Naive thymus-derived CD8-positive, alpha-beta T cell (primary cell): ENCODE measurements at places on chromosomes 11 and 22.

DNA sequence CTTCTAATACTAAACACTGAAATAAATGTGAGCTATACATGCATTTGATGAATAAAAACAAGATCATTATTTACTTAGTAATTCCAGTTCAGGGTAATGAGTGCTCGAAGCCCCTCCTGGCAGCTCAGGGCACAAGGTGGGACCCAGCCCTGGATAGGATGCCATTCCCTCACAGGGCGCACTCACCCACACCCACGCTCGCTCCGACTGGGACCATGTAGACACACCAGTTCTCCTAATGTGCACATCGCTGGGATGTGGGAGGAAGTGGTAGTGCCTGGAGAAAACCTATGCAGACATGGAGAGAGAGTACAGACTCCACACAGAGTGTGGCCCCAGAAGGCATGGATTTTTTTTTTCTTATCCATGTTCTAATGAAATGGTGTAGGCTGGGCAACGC is 44.5 kb upstream of the RASSF10 start:
- no peak for DNase-seq

- no peak for DNase-seq
Measured at GRCh38 chr22:48239461-48240147, 1477.2 kb downstream of the TBC1D22A start.

DNA sequence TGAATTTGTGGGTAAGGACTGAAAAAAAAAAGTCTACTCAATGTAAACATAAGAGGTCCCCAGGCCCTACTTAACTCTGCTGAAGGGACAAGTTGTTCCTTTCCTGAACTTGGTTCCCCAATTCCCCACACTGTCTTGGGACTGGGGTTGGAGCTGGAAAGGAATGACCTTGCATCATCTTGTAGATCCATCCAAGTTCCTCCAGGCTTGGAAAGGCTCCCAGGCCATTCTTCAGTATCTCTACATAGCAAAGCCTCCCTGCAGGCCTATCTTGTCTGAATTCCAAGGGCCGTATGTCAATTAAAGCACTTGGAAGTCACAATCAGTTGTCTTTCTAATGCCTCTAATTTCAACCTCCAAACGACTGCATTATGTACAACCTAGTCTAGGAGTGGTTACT is 361.2 kb downstream of the TMEM135 start:
- no peak for DNase-seq

DNA sequence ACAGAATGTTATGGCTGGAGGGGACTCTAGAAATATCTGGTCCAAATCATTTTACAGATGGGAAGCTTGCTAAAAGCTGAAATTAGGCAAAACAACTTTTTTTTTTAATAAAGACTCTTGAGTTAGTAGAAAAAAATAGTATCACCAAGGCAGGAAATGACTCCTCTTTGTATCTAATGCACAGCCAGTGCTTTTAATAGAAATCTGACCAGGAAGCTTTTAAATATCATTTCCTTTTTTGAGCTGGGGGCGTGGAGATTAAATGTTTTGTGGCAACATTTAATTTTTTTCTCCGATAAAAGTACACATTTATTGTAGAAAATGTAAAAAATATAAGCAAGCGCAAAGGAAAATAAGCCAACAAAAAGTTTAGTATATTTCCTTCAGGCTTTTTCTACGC is 22.5 kb downstream of the TRAF6 start:
- DNase-seq, result no peak

DNA sequence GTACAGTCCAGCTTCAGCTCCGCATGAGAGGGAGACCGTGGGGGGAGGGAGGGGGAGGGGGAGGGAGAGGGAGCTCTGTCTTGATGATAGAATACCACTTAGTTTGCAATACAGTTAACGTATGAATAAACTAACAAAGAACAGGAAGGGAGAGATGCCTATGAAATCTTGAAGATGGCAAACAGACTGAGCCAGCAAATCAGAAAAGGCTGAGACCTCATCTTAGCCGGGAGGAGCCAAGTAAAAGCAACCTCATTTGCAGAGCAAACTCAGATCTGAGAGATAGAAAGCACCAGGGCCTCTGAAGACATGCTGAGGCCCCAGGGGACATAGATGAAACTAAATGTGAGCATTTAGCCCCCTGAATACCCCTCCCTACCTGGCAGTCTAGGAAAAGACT is 23.0 kb downstream of the APLP2 start:
- no peak for DNase-seq

- DNase-seq, result no peak
Measured at GRCh38 chr11:34824425-34824824, 91.8 kb downstream of the APIP start.

- no peak for DNase-seq
Measured at GRCh38 chr11:60830478-60831142, 11.3 kb upstream of the CCDC86 start.

DNA sequence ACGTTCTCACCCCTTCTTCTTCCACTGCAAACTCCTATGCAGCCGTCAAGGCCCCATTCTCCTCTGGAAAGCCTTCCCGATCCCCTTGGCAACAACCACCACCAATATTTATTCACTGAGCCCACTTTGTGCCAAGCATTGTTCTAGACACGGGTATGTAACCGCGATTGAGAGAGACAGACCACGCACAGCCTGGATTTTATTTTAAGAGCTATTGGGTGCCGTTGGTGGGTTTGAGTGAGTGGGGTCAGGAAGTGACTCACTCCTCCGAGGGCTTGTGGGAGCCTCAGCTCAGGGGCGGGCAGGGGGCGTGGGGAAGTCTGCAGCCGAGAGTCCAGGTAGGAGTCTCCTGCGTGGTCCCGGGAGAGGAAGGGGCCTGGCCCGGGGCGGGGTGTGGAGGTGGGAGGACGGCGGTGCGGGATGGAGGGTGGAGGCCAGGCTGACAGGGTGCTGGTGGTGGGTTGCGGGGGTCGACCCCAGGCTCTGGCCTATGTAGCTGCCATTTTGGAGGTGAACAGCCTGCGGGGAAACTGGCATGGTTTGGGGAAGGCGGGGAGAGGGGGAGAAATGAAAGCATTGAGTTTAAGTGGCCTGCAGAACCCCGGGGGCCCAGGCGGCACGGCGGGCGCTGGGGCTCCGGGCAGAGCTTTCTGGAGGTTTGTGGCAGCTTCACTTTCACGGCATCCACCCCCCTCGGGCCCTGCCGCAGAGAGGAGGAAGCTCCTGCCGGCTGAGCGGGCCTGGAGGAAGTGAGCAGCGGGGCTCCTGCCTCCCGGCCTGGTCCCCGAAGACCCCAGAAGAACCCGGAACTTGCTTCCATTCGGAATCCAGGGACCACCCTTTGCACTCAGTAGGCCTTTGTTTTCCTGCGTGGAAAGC is 547 bp downstream of the PARVG start:
- peak; percentile 60 for DNase-seq

DNA sequence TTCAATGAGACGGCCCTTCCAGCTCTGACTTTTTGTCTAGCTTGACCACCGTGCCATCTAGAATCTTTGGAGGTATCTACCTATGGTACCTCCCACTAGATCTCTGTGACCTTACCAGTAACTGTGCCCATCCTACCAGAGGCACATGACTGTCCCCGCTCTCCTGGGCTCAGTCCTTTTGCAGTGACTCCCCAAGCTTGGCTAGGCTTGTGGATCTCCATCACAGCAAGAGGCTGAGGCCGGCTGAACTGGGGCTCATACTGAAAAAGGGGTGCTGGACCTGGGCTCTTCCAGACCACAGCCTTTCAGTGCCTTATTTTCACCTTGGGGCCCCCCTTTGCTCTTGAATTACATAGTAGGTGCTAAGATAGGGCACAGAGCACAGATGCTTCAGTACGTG is 27.3 kb downstream of the RELT start:
- DNase-seq, result no peak

DNA sequence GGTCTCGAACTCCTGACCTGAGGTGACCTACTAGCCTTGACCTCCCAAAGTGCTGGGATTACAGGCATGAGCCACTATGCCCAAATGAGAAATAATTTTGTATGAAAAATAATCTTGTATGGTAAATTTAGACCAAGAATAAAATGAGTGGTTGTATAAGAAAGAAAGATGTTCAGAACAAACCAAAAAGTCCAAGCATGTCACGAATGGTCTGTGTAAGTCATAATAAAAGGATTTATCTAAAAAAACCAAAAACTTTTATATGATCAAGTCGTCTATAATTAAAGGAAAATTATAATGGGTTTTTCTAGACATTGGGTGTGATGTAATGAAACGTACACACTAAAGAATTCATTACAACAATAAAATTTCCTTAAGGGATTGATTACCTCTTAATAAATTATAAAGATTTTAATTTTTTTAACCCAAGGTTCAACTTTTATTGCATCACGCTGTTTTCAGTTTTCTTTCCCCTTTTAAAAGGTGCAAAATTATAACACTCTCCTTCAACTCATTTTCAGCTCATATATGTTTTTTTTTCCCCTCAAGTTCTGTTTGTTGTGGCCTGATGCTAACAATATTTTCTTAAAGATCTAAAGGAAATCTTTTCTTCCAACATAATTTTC is 8.9 kb upstream of the AQP11 start:
- DNase-seq, result no peak

DNA sequence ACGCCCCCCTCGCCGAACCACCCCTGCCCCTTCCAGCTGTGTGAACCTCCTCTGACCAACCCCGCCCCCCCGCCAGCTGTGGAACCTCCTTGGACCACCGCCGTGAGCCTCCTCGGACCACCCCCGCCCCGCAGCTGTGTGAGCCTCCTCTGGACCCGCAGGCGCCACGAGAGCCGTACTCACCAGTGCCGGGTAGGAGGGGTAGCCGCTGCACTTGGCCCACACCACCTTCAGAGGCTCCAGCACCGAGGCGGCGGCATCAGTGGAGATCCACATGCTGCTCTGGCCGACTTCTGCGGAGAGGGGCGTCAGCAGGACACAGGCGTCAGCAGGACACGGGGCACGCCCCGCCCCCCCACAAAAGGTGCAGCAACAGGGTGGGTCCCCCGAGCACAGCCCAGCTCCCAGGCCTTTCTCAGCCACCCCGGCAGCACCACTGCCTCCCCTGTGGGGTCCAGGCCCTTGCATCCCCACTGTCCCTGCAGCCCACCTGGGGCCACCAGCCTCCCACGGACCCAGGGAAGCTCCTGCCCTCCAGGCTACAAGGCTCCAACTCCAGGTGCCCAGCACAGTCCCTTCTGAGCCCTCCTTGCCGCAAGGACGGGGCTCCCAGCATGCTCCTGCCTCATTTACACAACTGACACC is 51.7 kb downstream of the BRD1 start:
- DNase-seq, result no peak

- no peak for DNase-seq
Measured at GRCh38 chr11:99316776-99317520, 296.2 kb downstream of the CNTN5 start.

- peak; percentile 23 for DNase-seq
Measured at GRCh38 chr11:1260023-1260501, 37.2 kb downstream of the MUC5B start.

- no peak for DNase-seq
Measured at GRCh38 chr11:104333977-104334376, 170.0 kb upstream of the PDGFD start.

GRCh38 chr22:30857791-30858190 is 110.8 kb downstream of the MORC2 start:
- no peak for DNase-seq

DNA sequence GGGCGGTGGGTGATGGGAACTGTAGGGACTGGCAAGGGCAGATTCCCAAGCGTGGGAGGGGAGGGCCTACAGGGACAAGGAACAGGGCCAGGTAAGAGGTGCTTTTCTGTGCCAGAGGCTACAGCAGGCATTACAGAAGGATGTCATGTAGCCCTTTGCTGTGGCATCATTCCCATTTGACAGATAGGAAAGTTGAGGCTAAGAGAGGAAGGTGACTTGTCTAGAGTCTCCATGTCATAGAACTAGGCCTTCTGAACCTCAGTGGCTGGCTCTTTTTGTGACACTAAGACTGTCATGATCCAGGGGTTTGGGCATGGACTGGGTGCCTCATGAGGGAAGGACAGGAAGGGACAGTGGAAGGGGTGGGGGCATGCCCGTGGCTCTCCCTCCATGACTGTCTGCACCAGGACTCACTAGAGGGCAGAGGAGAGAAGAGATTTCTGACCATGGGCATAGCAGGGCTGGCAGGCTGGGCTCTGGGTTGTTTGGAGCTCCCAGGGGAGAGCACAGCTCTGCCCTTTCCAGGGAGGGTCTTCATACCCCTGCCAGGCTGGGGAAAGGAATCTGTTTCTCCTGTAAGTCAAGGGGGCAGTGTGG is 3.2 kb downstream of the MMP11 start:
- no peak for DNase-seq

DNA sequence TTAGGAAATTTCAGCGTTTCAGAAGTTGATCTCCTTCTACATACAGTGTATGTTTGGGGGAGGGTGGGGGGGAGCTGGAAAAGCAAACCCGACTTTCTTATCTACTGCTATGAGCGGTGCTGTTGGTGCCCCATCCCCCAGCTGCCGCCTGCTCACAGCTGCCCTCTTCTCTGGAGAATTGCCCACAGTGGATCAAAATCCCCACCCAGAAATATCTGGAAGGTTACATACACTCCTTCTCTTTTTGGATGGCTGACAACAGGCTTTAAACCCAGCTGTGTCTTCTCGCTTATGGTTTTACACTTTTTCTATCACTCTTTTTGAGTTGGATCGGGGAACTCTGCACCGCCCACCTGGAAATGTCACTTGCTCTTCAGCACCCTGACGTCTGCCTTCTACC is 56.4 kb downstream of the DHCR7 start:
- DNase-seq, result no peak

- no peak for DNase-seq
Measured at GRCh38 chr22:35608088-35608487, 9.0 kb downstream of the MB start.
